ENCODE measurements at places on chromosomes 7 and 10.

DNA sequence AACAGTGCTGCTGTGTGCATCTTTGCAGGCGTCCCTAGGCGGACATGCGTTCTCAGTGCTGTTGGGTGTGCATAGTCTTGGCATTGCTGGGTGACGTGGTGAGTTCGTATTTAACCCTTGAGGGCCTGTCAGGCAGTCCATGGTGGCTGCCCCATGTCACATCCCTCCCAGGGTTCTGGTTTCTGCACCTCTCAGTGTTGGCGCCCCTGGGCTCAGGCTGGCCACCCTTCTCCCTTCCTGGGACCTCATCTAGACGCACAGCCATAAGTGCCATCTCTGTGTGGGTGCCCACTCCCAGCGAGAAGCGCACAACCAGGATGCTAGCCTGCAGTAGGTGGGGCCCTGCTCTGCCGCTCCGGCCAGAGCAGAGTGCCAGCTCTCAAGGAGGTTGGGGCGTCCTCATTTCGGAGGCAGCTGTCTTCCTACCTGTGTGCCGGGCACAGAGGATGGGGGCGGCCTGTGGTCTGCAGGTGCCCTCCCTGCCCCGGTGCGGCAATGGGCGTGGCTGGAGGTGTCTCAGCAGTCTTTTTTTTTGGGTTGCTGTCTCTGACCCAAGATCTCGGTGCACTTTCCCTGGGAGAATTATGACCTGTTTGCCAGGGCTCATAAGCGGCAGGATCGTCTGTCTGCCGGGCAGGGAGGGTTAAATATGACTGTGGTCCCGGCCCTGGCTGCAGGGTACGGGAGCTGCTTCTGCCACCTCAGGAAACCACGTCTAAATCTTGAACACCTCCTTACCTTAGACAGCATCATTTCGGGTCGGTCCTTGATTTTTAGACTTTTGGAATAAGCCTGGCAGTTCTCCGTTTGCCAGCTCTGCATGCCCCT lies 6.5 kb downstream of the INPP5A start:
- no peak for DNase-seq

- DNase-seq = no peak
Measured at GRCh38 chr7:18123508-18124239, 96.0 kb upstream of the PRPS1L1 start.

- DNase-seq = no peak
Measured at GRCh38 chr10:6306917-6307316, 104.2 kb downstream of the PFKFB3 start.

- DNase-seq = no peak
Measured at GRCh38 chr10:62511238-62511637, 137.1 kb downstream of the ZNF365 start.

DNA sequence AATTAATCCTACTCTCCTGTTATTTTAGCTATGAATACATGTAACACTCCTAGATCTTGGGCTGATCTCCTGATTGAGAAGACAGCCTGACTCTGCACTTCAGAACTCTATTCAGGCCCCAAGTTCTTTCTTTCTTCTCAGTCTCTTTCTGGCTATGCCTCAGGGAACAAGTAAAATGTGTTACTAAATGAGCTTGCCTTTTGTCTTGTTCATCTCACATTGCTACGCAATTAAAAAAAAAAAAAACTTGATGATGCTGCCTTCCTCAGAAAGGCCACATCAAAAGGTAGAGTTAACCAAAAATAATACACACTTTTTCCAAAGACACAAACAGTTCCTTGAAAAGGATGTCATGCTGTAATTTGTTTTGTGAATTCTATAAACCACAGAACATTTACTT lies 258.1 kb downstream of the TWIST1 start:
- no peak for DNase-seq

- DNase-seq = no peak
Measured at GRCh38 chr7:90298145-90299038, 22.7 kb downstream of the FAM237B start.
